ENCODE measurements at places on chromosomes 6 and 20.

- DNase-seq: peak; percentile 81
Observed at GRCh38 chr20:47315339-47316056, 41.0 kb downstream of the ZMYND8 start.

- DNase-seq: no peak
Observed at GRCh38 chr6:106910999-106911949, 63.3 kb downstream of the CD24 start.

DNA sequence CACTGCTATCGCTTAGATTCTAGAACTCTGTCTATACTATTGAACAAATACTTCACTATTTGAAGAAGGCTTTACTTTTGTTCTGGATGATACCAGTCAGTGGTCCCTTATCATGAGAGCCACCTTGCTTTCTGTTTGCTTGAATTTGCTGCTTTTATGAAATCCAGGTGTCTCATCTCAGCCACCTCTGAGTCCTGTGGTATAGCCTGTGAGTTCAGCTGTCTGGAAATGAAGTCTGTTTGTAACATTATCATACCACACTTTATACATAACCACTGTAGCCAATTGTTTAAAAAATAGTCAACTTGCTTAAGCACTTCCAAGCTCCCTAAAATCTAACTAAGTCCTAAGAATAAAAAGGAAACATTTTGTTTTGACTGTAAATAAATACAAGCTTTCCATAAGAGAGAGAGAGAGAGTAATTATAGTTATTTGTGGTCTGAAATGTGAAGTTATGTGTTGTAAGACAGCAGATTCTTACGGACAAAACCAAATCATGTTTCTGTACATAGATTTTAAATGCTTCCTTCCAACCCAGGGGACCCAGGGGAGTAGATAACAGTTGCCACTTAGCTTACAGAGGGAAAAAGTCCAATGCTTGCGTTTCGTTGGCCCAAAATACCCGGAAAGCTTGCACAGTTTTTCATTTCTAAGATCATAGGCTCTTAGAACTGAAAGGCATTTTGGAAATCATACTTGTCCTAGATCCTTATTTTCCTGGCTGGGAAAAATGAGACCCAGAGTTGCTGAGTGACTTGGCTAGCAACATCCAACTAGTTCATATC is 1107.8 kb upstream of the FLRT3 start:
- DNase-seq: no peak

DNA sequence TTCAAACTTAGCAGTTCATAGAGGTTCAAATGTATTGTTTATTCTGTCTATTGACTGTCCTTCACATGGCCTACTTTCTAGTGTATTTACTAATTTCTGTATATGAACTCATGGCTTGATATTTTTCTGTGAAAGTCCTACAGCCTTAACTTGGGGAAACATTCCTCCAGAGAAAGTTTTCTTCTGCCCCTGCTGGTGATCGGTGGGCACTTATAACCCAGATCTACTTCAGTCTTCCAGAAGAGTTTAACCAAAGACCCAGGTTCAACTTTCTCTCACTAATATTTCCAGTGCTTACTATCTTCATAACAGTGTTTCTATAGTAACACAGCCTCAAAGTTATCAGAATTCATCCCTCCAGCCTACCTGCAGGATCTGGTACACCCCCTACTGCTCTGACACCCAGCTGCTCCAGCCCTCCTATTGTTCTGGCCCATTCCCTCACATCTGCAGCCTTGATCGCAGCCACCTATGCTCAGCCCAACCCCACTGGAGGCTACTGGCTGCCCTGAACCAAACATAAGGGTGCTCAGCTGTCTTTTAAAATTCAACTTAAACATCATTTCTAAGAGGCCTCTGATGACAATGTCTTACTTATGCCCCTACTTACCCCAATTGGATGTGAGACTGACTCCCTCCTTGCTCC is 72.3 kb downstream of the TBX18 start:
- DNase-seq: no peak

- no peak for DNase-seq
Observed at GRCh38 chr20:59334651-59335300, 34.4 kb downstream of the EDN3 start.

- no peak for DNase-seq
Observed at GRCh38 chr20:9490161-9490560, 24.2 kb upstream of the LAMP5 start.

GRCh38 chr6:142692942-142693341 is 252.0 kb downstream of the HIVEP2 start:
- peak; percentile 56 for DNase-seq

DNA sequence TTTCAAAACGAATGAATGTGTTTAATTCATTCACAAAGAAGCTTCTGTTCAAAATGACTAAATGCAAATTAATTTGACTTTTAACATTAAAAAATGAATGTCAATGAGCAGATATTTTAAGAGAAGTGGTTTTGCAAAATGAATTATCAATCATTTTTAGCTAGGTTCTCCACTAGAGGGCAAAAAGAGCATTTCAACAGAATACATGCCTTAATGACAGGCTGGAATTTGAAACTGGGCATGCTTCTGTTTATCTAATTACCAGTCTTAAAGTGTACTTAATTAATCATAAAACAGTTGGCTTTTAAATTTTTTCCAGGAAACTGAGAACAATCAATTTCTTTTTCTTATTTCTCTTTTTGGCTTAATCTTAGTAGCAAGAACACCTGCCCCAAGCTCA is 63.8 kb upstream of the TINAG start:
- DNase-seq: peak; percentile 48

GRCh38 chr6:15881150-15881549 is 218.3 kb upstream of the DTNBP1 start:
- DNase-seq: no peak

All from kidney glomerular epithelial cell (primary cell).